ENCODE measurements at places on chromosomes 1 and 21.
A peak's percentile ranks its signal among the peaks of the same experiment; 100 is the strongest.

DNA sequence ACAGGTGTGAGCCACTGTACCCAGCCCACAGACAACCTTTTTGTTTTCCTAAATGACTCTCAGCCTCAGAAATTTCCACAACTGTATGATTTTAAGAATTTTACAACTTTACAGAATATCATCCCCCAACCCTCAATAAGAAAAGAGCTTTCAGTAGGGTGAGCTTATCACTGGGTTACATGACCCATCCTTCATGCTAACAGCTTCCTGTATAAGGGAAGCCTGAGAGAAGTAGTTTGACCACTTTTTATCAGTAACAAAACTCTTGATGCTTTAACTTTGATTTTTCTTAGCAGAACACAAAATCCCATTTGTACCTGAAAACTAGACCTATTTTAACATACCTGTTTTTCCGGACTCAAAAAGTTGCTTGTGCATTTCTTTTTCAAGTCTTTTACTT is 9.7 kb upstream of the MYBPHL start:
- no peak for DNase-seq

GRCh38 chr1:240555524-240555923 is 56.4 kb downstream of the GREM2 start:
- DNase-seq = no peak

DNA sequence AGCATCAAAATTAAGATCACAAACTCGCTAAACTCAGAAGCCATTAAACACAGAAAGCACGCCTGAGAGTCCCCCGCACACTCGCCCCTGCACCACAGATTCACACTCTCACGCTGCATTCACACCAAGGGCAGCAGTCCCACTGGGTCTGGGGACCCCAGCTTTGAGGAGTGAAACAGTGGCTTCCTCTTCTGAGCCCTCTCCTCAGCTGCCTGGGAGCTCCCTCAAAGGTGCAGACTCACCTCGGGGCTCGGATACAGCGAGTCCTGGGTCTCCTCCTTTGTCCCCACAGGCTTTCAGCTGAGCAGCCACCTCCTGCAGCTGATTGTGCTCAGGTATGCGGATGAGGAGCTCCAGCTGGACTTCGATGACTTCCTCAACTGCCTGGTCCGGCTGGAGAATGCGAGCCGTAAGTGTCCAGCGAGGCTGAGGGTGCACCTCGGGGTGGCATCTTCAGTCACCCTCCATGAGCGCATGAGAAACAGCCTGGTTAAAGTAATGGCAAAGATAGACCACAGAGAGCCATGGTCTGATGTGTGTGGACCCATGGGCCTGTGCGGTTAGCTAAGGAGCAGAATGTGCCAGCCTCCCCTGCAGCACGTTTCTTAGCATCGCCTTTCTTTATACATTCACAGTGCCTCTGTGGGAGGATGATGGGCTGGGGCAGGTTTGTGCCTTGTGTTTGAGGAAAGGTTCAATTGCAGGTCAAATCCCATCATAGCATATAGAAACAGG is 47.9 kb downstream of the CAPN9 start:
- DNase-seq = no peak

DNA sequence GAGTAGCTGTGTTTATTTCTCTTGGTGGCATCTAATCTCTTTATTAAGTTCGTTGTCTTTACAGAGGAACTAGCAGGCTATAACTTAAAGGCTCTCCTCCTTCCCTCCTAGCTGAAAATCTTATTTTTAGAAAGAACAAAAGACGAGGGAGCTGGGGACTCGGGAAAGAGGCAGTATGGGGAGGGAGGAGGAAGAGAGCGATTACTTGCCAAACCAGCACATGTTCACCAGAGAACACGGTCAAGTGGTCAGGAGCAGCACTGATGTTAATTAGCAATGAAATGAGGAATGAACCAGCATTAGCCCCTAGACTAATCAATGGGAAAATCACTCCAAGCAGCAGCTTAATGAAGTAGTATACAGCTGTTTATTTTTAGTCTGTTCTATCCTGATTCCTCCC is 171.3 kb upstream of the ESRRG start:
- peak; percentile 26 for DNase-seq

GRCh38 chr1:35210321-35211119 is 17.6 kb upstream of the SFPQ start:
- no peak for DNase-seq

Measured in renal cortical epithelial cell (primary cell).